ENCODE measurements at places on chromosomes 7 and 10.

- DNase-seq: no peak
Measured at GRCh38 chr7:138029941-138030340, 28.1 kb upstream of the CREB3L2 start.

DNA sequence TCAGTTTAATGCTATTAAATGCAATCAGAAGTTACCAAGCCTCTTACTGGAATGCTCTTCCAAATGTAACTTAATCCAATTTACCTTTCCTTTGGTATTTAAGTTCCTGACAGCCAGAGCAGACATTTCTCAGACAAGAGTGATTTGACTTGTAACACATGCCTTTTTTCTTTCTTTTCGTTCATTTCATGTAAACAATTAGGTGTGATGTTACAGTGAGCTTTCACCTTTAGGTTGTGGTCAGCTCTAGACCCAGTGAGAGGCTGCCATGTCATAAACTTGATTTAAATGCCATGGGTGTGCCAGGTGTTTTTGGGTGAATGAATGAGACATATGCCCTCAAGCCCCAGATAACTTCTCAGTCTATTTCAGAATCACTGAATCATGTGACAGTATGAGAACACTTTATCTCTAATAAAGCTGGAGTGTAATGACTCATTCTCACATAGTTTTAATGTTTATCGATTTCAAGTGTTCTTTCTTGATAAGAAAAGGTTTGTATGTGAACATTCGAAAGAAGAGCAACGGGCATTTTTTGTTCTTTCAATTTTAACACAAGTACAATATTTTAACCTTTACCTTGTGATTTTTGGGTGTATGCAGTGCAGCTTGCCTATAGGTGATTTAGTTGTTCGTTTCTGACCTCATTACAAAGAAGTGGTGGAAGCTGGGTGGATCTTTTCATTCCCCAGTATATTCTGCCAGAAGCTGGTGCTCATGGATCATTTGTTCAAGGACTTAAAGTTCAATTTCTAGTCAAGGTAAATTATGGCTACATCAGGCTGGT, 61.5 kb downstream of the CHN2 start:
- DNase-seq: no peak

- DNase-seq: no peak
Measured at GRCh38 chr10:21617267-21617666, 83.2 kb downstream of the MLLT10 start.

- DNase-seq: no peak
Measured at GRCh38 chr10:124892905-124893304, 49.0 kb upstream of the ZRANB1 start.

DNA sequence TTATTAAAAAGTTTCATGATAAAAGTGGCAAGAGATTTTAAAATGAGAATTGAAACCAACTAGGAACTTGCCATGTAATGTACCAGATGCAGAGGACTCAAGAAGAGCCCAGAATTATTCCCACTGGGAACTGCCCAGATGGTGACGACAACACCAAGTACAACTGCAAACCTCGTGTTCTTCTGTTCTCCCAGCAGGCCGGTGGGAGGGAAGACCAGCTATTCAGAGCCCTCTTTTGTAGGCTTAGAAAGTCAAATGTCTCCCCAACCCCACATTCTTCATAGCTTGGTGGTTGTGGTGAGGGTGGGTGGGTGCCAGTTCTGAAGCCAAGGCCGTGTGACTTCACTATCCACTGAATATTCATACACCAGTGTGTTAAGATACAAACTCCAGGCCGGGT, 54.3 kb upstream of the ITGB1 start:
- no peak for DNase-seq

GRCh38 chr7:81852701-81853100, 82.9 kb upstream of the HGF start:
- DNase-seq: no peak

- no peak for DNase-seq
Measured at GRCh38 chr7:134104166-134104565, 23.0 kb upstream of the LRGUK start.

- DNase-seq: no peak
Measured at GRCh38 chr10:128275388-128276177, 149.4 kb upstream of the MKI67 start.

- no peak for DNase-seq
Measured at GRCh38 chr10:89064748-89065147, 74.2 kb downstream of the FAS start.

- DNase-seq: no peak
Measured at GRCh38 chr10:50508315-50509051, 115.3 kb downstream of the SGMS1 start.

GRCh38 chr7:103031781-103032180, 42.8 kb downstream of the FBXL13 start:
- DNase-seq: no peak

DNA sequence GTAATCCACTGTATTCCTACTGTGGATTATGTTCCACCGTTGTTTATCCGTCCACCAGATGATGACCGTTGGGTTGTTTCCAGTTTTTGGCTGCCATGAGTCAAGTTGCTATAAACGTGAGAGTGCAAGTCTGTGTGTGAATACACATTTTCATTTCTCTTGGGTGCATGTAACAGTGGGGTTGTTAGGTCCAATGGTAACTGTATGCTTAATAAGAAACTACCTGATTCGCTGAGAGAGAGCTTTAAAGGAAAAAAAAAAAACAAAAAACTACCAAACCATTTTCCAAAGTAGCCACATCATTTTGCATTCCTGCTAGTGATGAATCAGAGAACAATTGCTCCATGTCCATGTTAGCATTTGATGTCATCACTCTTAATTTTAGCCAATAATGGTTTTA, 15.9 kb downstream of the UBN2 start:
- no peak for DNase-seq

- DNase-seq: no peak
Measured at GRCh38 chr10:71757399-71757922, 15.9 kb downstream of the VSIR start.

DNA sequence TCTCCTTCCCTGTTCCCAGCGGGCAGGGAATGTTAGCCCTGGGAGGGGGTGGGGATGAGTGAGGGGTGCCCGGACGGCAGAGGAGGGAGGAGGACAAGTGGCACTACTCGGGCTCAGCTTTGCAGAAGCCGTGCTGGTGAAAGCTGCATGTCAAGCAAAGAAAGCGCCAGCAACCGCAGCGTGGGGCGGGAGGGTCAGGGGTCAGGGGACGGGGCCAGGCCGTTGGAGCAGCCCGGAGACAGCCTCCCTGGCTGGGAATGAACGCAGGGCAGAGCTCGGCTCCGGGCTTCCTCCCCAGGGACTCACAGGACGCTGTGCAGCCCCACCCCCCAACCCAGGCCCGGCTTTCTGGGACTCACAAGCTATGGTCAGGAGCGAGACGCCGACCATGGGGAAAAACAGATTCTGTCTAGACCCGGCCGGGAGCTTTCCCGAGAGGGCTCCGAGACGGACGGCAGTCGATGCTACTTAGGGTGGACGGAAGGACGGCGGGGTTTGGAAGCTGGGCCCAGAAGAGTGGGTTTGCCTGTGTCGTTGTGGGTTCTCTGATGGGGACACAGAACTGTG, 113.4 kb downstream of the VIPR2 start:
- DNase-seq: peak; percentile 51

GRCh38 chr7:73623798-73624668, at the start of gene MLXIPL:
TSS of gene MLXIPL (minus strand) at chr7:73624522. CDS start at chr7:73624492, 30 bp downstream.
- peak; percentile 96 for DNase-seq

DNA sequence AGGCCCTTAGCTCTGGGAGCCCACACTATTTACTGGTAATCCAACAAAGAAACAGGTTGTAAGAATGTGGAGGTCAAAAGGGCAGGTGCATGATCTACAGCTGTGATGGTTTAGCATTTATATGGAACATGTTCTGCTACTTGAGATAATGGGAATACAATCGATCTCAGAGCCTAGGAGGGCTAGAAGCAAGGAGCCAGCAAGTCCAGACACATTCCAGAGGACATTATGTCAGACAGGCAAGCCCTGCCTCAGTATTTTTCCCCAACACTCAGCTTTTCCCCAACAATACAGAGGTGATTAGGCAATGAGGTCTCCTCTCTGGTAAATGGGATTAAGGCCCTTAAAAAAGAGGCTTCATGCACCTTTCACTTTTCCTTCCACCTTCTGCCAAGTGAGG, 21.4 kb upstream of the GNAT3 start:
- no peak for DNase-seq

GRCh38 chr10:69899727-69900595, 98.3 kb downstream of the COL13A1 start:
- DNase-seq: no peak

- no peak for DNase-seq
Measured at GRCh38 chr7:148630078-148630477, 39.5 kb downstream of the C7orf33 start.

GRCh38 chr7:139708541-139708940, 69.3 kb downstream of the HIPK2 start:
- DNase-seq: no peak

GRCh38 chr10:5679606-5680005, 5.0 kb upstream of the TASOR2 start:
- DNase-seq: no peak

DNA sequence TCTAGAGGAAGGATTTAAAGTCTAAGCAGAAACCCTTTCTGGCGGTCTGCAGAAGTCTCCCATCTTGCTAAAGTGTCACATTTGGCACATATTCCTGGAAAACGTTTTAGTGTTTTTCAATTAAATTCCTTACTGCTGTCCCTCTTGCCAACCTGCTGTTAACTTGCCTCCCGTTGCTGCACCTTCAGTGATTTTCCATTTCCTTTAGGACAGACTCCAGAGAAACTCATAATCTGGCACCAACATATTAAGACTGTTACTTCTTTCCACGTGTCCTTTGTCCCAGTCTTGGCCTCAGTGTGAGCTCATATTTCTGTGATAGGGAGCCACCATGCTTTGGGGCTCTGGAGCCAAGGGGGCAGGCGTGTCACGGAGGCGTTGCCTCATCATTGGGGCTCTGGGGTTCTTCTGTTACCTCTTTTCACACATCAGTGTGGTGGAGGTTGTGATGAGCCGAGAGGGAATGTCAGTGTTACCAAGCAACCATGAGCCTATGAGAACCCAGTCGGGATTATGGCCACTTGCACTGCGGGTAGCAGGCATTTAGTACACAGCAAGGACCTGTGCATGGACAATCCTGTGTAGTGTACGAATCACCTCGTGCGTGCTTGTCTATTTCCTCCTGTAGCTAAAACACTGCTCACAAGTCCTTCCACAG, 26.0 kb upstream of the ZNF32 start:
- no peak for DNase-seq

GRCh38 chr10:90175161-90175681, 473.8 kb downstream of the KIF20B start:
- DNase-seq: no peak

DNA sequence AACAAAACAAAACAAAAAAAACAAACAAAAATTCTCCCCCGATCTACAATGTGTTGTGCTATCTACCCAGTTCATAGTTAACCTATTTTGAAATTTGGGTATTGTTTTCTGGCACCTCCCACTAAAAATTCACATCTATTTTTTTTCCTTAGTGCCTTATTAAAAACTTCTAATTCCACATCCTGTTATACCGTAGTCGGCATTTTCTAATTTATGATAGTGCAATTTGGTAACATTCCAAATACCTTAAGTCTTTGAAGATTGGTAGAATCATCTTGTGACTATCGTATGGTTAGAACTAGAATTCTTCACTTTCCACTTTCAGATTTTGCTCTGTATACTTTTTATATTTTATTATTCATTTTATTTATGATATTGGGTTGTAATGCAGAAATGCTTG, 4.5 kb upstream of the NRG3 start:
- no peak for DNase-seq

- DNase-seq: no peak
Measured at GRCh38 chr10:113386005-113386404, 166.8 kb upstream of the HABP2 start.

- DNase-seq: no peak
Measured at GRCh38 chr10:114967071-114967470, 29.1 kb downstream of the TRUB1 start.

DNA sequence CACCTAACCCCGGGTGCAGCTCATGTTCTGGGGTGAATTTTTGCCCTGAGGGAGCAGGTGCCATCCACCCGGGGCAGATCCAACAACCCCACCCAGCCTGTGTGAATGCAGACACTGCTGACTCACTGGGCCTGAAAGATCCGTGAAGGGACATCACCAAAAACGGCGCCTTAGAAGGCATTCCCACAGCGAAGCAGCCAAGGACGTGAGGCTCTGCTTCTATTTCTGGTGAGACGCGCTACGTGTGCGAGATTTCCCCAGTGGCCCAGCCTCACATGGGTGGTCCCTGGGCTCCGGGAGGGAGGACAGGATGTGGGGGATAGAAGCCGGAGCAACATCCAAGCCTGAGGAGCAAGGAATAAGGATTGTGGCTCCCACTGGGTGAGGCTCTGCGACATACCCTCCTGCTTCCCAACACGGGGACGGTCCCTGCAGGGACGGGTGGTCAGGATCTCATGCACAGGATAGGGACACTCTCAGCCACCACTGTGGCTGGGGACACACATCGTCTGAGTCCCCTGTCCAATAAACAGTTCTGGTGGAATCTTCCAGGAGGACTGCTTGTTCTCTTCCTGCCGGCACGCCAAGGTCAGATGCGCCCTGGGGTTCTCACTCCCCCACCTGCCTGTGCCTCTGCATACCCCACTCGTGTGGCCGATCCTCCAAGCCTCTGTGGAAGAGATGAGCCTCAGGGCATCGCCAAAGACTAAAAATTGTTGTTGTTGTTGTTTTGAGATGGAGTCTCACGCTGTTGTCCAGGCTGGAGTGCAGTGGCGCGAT, 70.2 kb downstream of the ZRANB1 start:
- no peak for DNase-seq

GRCh38 chr10:70145166-70145665, 1.3 kb downstream of the TYSND1 start:
- DNase-seq: peak; percentile 34

- DNase-seq: no peak
Measured at GRCh38 chr10:123428391-123428790, 237.8 kb upstream of the GPR26 start.

GRCh38 chr7:22002726-22003125, 57.0 kb upstream of the CDCA7L start:
- DNase-seq: no peak

DNA sequence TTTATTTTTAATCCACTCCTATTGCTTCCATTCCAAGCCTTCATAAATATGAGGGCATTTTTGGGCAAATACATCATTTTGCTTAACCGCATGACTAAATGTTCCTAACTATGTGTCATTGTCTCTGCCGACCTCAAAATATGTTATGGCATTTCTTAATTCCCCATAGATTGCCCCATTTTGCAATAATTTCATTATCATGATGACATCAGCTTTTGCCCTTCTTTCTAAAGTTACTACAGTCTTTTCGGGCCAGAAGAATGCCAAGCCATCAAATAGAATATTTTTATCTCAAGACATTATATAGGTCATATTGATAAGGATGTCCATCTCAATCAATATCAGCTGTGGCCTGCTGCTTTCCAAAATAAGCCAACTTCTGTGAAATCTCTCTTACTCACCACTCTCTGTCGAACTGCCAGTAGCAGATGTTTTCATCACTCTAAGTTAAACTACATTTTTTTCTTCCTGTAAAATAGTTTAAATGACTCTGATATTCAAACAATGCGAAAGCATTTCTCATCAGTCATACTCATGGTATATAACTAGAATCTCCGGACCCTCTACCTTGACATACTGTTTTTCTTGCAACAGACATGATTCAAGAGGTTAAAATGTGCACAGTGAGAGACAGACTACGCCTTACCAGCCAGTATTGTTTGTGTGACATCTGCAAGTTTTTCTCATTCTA, 1254.6 kb upstream of the CELF2 start:
- DNase-seq: no peak

- DNase-seq: peak; percentile 37
Measured at GRCh38 chr10:30591249-30591670, 38.3 kb downstream of the LYZL2 start.
